ENCODE measurements at places on chromosomes 6 and 20.

DNA sequence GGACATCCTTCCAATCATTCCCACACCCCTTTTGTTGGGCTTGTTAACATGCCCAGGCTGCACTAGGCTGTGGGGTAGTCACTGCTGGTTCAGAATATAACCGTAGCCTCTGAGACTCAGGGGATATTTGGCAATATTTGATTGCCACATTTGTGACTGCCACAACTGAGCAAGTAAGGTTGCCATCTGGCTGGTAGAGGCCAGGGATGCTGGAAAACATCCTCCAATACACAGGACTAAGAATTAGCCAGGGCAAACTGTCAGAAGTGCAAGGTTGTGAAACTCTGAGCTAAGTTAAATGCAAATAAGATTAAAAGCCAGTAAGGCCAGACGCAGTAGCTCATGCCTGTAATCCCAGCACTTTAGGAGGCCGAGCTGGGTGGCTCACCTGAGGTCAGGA lies 112.0 kb downstream of the ZMYND8 start:
- no peak for DNase-seq

- peak; percentile 51 for DNase-seq
Observed at GRCh38 chr6:129748212-129748900, 38.4 kb upstream of the ARHGAP18 start.

DNA sequence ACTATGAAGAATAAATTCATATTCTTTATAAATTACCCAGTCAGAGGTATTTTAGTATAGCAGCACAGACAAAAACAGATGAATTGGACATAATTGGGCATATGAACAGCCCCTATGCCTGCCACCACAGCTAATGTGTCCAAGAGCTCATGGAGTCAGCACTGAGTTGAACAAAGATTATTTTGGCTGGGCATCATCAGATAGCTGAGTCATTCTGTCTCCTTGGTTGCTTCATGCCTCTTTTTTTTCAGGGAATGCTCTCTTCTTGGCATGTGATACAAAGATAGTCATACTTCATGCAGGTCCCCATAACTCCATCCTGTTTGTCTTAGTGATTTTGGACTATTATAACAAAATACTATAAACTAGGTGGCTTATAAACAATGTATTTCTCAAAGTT lies 275.6 kb downstream of the TENT5A start:
- no peak for DNase-seq

DNA sequence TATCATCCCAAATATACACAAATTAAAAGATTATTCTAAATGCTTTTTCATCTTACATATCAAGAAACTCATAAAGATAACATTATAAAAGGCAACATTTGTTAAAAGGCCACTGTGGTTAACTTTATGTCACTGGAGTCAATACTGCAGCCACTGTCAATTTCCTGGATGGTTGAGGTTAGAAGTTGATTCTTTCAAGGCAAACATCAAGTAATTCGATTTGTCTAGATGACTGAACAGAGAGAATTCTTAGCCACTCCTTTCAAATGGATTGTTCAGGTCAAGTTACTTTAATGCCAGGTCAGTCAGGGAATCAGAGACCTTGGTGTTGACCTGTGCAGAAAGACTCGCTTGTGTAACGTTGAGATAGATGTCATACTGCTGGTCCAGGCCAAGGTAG lies 44.4 kb upstream of the SIM1 start:
- no peak for DNase-seq

DNA sequence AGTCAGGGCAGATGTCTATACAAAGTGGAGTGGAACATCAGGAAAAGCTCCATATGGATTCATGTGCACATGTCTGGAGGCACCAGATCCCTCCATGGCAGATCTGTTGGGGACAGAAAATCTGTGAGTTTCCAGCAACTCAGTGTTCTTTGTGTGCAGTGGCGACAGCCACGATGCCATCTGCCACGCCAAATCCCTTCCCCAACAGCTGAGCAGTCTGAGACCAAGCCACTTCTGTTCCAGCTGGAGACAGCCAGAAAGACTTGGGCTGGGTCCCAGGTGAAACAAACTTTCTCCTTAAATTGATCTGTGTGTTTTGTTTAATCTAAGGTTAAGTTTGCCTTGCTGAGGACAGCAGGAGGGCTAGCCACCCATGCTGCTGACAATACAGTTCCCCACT lies 22.9 kb downstream of the FKBP1A start:
- DNase-seq, result no peak

DNA sequence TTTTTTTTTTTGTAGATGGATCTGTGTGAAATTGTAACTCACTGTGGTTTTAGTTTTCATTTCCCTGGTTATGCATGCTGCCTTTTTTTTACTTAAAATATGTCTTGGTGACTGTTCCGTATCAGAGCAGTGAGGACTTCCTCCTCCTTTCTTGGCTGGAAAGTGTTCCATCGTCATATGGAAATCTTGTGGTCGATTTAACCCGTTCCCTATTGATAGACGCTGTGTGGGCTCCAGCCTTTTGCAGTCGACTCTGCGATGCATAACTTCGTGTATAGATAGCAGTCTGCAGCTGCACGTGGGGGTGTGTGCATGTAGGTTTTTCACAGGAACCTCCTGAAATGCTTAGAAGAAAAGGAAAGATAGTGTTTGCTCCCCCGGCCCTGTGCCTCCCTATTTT lies 28.1 kb upstream of the PNPLA1 start:
- no peak for DNase-seq

GRCh38 chr20:59678288-59678687 lies 73.9 kb downstream of the PHACTR3 start:
- no peak for DNase-seq

DNA sequence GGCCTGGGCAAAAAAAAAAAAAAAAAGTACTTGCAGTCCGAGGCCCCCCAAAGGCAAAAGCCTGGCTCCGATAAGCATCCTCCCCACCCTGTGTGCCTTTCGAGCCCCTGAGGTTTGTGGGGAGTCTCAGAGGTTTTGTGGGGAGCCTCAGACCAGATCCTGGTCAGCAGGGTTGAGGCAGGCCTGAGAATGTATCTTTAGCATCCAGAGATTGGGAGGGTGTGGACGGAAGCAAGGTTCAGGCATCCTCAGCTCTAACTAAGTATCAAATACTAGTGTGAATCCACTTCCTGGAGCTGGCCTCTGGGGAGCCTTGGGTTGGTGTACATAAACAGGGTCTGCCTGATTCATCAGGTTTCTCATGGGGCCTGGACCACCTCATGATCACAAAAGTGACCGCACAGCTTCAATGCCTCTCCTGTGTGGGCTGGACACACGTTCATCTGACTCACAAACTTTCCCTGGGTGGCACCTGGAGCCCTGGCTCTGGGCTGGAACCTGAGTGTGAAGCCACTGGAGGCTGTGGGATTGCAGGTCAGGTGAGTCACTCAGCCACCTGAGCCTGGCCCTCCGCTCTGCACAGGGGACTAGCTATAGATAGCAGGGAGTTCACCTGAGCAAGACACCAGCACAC lies 24.4 kb downstream of the PCMTD2 start:
- DNase-seq, result no peak

DNA sequence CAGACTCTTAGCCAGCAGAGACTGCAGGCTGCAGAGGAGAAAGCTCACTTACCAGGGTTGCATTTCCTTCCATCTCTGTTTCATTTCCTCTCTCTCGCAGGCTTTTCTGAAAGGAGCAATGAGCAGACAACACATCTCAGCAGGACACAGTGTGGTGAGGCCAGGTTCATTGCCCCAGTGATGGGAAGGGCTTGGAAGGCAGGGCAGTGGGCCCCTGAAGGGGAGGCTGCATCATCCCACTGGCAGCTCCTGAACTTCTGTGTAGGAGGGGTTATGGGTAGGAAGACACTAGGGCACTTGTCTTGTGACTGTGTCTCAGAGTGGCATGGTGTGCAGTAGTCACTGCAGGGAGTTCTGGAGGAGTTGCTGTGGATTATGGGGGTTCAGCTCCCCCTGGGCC lies 246.8 kb downstream of the QKI start:
- no peak for DNase-seq

- DNase-seq, result no peak
Observed at GRCh38 chr20:6954219-6954618, 186.7 kb downstream of the BMP2 start.

Measured in CD8-positive, alpha-beta memory T cell (primary cell).